GM18507 (cell line): ENCODE measurements at places on chromosomes 12 and 14.

- DNase-seq = no peak
Observed at GRCh38 chr12:132422381-132423043, 67.4 kb upstream of the FBRSL1 start.

- DNase-seq = no peak
Observed at GRCh38 chr14:59983048-59983447, 63.1 kb downstream of the LRRC9 start.

DNA sequence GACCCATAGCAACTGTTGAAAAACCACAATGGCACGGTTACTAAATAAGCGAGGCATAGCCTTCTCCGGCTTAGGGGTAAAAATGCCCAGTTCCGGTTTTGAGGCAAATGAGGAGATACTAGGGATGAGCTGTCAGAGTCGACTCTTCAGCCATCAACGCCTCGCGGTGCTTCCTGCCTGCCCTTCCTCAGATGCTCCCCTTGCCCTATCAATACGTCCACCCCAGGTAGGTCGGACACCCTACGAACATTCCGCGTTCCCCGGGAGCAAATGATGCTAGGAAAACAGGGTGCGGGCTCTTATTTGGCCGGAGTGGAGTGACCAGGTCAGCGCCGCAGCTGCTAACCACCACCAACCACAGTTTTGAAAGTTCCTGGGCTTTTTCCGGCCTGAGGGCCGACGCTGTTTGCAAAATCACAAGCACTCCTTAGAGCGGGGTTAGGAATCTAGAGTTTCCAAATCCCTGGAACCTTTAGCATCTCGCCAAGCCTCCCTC lies 1.2 kb downstream of the SRSF9 start:
- no peak for DNase-seq

GRCh38 chr12:27163048-27163715 lies 80.8 kb upstream of the C12orf71 start:
- no peak for DNase-seq

DNA sequence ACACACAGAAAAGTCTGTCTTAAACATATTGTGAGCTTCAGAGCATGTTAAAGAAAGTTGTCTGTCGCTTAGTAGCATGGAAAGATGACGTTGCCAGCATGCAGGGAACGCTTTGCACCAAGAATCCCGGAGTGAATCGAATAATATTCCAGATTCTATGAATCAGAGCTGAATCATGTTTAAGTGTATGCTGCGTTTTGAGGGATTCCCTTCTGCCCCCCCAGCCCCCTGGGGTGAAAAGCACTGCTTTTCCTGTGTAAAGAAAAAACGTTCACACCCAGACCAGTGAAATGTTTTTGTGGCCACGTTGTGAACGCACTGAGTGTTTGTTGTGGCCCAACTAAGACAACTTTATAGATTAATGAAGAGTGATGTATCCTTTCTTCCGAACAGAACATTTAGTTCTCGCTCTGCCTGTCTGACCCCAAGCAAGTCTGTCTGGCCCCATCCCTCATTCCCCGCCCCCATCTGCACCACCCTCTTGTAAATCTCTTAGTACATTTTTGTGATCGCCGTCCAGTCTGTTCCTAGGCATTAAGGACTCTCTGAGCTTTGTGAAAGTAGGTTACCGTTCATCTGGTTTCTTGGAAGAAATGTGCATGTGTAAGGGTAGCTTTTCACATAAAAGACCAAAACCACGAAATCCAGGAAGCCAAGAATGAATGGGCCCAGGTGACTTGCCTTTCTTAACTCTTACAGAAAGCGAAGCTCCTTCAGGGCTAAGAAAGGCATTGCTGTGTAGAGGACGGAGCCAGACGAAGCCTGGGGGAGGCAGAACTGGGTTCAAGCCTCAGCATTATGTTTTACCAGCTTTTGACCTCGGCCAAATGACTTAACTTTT lies 103.0 kb downstream of the SAMD4A start:
- DNase-seq = no peak
